ENCODE measurements at places on chromosomes 2 and 18.
A peak's percentile ranks its signal among the peaks of the same experiment; 100 is the strongest.

- DNase-seq: no peak
Measured at GRCh38 chr18:29063346-29063745, 886.4 kb upstream of the CDH2 start.

- DNase-seq: no peak
Measured at GRCh38 chr2:126896471-126896870, 2.2 kb upstream of the TEX51 start.

DNA sequence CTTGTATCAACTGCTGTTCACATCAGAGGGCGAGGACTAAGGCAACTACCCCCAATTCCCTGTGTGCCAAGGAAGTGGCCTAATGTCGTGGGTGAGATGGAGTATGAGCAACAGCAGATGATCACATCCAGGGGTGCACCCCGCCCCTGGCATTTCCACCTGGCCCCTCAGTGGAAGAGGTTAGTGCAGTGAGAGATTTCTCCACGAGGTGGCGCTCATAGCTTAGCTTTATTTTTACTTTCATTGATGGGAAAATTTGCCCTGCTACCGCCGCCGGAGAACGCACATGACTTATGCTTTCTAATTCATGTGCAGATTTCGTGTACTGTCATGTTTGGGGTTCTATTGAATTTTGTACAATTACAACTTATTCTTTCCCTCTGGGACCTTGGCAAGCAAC is 470.6 kb upstream of the MEX3C start:
- DNase-seq: peak; percentile 15

GRCh38 chr2:101560780-101561315 is 85.9 kb upstream of the RFX8 start:
- DNase-seq: no peak

- DNase-seq: no peak
Measured at GRCh38 chr2:138012082-138012481, 47.8 kb downstream of the HNMT start.

GRCh38 chr2:232238108-232238507 is 140.4 kb upstream of the ALPP start:
- DNase-seq: no peak

DNA sequence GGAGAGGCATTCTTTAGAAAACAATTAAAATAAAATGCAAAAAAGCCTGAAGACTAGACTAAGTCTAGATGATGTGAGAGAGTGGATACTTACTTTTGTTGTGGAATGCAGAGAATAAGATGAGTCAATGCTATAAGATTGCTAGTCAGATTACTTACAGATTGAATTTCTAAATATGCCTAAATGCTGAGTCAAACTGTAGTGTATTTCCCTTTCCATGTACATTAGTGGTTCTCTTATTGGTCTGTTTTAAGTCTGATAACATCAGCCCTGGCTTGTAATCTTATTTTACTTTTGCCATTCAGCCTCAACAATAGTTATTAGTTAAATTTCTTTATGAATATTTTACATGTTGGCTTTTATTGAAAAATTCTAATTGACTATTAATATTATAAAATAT is 702.7 kb downstream of the SOCS6 start:
- peak; percentile 12 for DNase-seq

DNA sequence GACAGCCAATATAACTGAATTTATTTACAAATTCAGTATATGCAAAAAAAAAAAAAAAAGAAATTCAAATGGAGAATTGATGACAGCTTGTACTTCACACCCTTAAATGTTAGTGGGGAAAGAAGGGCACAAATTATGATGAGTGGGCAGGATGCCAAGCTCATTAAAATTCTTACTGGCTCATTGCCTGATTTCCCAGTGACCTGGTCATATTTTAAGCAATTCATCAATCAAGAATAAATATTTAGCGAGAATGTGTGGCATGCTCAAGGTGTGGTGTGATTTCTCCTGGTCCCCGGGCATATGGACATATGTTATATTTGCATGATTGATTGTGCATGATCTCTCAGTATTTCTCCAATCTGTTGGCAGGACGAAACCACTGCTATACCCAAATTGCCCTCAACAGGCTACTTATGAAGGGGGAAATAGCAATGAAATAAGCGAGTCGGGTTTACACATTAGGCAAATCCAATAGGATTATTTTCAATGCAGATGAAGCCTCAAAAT is 883.0 kb downstream of the LRRTM4 start:
- no peak for DNase-seq

- DNase-seq: no peak
Measured at GRCh38 chr2:147934881-147935620, 85.5 kb downstream of the ORC4 start.

- no peak for DNase-seq
Measured at GRCh38 chr2:26737221-26737620, 26.9 kb upstream of the SLC35F6 start.

DNA sequence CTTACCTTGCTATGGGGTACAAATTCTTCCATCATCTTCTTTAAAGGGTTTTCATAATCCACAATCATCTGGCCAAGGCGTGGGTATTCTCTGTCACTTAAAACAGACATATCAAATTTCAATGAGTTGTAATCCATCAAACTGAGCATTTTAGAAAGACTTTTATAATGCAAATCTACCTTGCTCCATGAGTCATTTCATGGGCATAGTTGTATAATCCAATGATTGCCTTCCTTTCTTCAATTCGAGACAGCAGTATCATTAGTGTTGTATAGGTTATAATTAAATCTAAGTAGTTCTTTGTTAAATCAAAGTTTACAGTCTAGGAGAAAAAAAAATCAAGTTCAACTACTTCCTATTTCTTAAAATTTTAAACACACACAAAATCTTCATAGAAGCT is 36.3 kb downstream of the NCKAP1 start:
- DNase-seq: no peak

GRCh38 chr2:1997409-1997808 is 253.1 kb upstream of the PXDN start:
- no peak for DNase-seq

DNA sequence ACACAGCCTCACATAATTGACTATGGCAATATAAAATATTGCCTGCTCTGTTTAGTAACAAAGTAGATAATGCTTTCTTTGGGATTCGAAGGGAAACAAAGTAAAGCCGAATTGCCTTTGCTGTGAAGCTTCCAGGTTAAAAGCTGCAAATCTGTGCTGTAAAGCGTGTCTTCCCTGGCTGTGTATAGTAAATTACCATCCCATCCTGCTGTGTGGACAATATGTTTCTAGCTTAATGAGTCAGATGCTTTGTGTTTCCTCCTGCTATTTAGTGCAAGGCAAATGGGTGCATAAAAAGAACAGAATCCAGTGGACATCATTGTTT is 265.1 kb downstream of the SOCS6 start:
- no peak for DNase-seq

All from fibroblast of skin of left biceps (primary cell).